Substantia nigra (tissue), 51 donors: ENCODE measurements at places on chromosomes 4 and X.

- DNase-seq: no peak
Measured at GRCh38 chr4:184167576-184167975, 50.1 kb downstream of the ENPP6 start.

- no peak for DNase-seq
Measured at GRCh38 chr4:149815743-149816142, at the start of gene IQCM. IQCM (minus strand) TSS chr4:149815843; CDS start chr4:149742691, 73,152 bp downstream.

- no peak for DNase-seq
Measured at GRCh38 chrX:45479835-45480422, 279.3 kb upstream of the DIPK2B start.

DNA sequence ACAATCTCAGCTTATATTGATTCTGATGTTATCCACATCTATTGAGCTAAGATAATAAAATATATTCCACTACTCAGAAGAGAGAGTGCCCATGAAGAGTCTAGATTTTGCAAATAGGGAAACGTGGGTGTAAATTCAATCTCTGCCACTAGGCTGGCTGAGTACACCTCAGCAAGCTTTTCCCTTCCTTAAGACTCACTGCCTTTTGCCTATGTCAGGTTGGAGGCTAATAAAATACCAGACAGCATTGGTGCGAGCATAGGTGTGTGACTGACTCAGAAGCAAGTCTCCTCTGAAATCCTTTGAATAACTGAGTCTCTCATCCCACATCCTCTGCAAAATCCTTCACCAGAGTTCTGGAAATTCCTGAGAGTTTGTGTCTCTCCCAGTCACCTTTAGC, 405.4 kb upstream of the CPEB2 start:
- no peak for DNase-seq

GRCh38 chr4:139740121-139740520, 74.5 kb downstream of the MGST2 start:
- no peak for DNase-seq

DNA sequence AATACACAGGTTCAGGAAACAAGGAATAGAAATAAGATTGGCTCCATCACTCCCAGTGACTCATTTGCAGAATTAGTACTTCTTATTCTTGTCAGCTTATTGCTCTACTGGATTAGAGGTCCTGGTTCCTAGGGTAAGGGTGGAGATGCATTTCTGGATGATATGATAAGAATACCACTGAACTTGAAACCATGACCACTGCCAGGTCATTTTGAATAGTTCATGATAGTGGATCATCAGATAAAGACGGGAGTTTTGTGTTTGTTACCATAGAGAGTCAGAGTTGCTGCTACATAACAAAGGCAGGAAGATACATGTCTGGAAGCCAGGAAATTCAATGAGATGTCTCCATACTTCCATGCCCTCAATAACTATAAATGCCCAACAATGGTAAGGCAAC, 109.2 kb upstream of the FAT1 start:
- DNase-seq: no peak

DNA sequence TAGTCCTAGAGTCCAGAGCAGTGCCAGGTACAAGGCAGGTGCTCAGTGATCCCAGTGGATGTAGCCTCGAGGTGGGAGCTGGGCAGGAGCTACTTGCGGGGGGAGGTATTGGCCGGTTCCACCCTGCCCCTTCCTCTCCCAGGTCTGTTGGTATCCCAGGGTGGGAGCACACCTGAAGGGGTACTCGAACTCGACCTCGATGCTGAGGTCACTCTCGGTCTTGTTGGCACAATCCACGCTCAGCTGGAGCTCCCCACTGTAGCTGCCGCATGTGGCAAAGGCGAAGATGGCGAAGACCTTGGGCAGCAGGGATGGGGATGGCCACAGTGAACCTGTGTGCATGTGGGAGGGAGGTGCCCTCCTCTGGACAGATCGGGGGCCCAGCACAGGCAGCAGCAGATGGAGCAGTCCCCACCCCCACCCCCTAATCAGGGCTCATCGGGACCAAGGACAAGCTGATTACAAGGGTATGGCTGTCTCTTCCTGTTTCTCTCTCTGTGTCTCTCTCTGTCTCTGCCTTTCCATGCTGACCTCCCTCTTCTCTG, 2.4 kb downstream of the SYP start:
- DNase-seq: no peak

GRCh38 chr4:40253906-40254305, 57.1 kb downstream of the RHOH start:
- no peak for DNase-seq

- DNase-seq: no peak
Measured at GRCh38 chr4:11416071-11416766, 12.5 kb downstream of the HS3ST1 start.

DNA sequence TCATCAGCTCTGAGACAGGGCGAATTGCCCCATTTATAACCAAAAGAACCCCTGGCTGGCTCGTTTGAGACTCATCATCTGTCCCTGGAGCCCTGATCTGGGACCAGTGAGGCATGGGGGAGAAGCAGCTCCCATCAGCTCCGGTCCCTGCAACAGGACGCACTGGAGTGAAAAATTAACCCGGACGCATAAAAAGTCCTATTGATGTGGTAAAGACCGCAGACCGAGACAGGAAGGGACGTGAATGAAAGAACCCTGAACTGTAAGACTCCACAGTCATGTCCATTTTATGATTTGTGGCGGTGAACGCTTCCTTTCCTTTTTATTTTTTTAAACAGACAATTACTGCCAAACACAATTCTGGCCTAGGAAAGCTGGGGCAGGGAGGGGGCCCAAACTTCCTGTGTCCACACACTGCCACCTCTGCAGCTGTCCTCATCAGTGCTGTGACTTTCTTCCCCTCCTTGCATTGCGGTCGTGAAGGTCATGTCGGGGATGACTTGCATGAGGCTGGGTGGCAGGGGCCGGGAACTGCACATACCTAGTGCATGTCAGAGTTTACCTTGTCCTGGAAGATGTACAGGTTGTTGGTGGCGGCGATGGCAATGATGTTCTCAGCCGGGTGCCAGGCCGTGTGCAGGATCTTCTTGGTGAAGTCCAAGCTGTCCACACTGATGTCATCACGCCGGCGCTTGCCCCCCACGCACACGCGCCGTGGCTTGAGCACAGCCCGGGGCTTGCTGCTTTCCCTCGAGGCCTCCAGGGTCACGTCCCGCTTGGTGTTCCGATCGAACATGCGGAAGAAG, 53.3 kb downstream of the WFS1 start:
- no peak for DNase-seq

DNA sequence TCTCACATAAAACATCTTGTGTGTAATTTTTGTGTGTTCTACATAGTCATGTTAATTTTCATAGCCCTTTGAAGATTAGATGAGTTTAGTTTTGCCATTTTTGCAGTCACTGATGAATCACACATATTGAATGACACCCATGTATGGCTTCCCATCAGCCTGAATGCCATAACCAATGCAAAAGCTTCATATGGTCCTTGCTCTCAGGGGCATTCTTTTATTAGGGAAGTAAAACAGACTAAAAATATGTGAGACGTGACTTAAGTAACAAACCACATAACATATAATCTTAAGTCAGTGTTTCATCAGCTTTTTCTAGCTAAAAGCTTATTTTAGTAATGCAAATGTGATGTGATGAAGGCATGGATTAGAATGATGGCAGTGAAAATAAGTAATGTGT, 8.2 kb downstream of the SLC25A4 start:
- no peak for DNase-seq

GRCh38 chr4:117328333-117328732, 243.0 kb upstream of the TRAM1L1 start:
- no peak for DNase-seq

- no peak for DNase-seq
Measured at GRCh38 chr4:185383451-185383850, 12.3 kb downstream of the LRP2BP start.

- no peak for DNase-seq
Measured at GRCh38 chrX:38960137-38960536, 158.9 kb downstream of the MID1IP1 start.

DNA sequence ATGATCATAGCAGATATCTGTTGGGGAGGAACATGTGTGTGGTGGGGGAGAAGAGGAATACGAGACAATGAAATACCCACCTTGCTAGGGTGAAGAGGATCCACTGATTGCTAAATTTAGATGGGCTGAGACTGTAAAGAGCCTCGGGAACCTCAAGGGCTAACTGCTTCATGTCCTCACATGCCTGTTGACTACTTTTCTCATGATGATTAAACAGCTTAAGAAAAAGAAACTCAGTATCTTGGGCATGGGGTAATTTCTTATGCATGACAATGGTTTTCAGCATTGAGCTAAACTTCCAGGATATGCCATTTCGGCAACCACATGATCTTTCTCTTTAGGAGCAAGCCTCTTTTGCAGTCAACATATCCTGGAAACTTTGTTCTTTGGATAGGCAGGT, 3.9 kb upstream of the LNX1 start:
- DNase-seq: no peak

- DNase-seq: no peak
Measured at GRCh38 chr4:2417765-2418649, at the start of gene ZFYVE28. ZFYVE28 (minus strand) TSS chr4:2418645; CDS start chr4:2418323, 322 bp downstream.
